ENCODE measurements at places on chromosomes 5 and 9.

DNA sequence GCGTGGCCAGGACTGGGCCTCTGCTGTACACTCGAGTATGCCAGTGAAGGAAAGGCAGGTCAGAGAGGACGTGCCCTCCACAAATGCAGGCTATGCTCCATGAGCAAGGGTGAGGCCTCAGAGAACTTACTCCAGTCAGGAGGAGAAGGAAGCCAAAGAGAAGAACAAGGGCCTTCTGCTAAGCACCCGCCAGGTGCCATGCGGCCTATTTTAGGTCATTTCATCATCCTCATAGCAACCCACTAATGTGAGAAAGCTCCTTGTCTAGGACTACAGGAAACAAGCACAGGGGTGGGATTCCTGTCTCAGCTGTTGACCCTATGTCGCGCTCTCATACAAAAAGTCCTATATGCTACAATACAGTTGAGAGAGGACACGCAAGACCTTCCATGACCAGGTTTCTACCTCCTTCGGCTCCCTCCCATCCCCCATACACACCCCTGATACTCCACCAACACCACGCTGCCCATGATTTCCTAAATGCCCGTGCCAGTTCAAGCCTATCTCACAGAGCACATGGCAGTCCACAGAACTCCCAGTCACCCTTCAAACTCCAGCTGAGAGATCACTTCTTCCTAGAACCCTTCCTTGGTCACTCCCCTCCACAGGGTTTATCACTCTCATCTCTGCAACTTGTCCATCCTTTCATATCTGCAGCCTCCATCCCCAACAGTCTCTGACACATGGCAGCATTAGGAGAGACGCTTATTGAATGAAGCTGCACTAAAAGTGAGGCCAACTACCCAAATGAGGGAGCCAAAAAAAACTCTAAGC, 26.8 kb downstream of the PSMB7 start:
- DNase-seq, result no peak

GRCh38 chr9:23342291-23342690, 483.7 kb downstream of the ELAVL2 start:
- DNase-seq, result no peak

DNA sequence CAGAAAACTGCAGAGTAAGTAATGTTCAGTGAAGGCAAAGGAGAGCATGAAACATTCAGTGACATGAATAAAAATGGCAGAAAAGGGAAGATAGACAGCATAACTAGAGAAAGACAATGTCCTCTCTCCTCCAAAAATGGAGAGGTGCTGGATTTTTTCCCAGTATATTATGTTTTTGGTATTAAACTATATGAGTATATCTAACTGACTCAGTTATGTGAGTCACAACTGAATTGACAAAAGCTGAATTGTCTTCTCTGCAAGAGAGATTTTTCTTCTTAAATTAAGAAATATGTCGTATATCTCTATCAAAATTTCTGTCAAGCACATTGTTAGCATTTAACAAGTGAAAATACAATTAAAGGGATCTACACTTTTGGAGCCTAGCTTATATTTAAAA, 375.1 kb downstream of the CHSY3 start:
- no peak for DNase-seq

GRCh38 chr5:150648294-150649107, 8.0 kb downstream of the SYNPO start:
- no peak for DNase-seq

GRCh38 chr5:140186267-140186671, 11.3 kb downstream of the CYSTM1 start:
- DNase-seq, result no peak

- no peak for DNase-seq
Observed at GRCh38 chr5:137035480-137035878, 463.6 kb downstream of the SPOCK1 start.

GRCh38 chr9:86629530-86629929, 275.3 kb upstream of the TUT7 start:
- DNase-seq, result no peak

DNA sequence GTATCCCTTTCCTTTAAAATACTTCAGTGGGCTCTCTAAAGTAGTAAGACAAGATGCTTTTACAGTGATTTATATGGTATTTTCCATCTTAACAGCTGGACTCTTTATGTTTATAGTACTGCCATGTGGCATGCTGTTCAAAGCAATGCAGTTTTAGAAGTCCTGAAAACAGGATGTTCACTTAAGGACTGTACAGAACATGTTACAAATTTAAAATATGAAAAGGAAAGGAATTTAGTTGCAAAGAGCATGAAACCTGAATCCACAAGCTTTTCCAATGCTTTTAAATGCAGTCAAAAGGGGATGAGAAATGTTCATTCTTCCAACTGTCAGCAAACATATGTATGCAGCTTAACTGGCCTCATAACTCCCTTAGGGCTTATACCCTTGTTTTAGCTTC, 580.2 kb downstream of the EFNA5 start:
- no peak for DNase-seq

- no peak for DNase-seq
Observed at GRCh38 chr5:97044052-97044451, 98.4 kb downstream of the LIX1 start.

DNA sequence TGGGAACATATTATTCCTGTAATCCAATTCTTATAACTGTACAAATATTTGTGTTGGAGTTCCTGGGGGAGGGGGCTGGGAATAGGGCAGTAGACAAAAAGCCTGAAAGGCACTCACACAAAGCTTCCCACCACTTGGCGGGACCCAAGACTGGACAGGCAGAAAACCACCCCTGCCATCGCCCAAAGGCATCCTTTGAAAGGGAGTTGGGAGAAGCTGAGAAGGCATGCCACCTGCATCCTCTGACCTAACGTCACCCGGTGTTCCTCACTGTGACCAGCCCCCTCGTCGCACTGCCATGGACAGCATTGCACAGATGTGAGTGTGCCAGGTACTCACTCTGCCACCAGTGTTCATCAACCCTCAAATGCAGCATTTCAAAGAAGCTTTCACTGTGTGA, 80.6 kb upstream of the SMIM23 start:
- no peak for DNase-seq

- no peak for DNase-seq
Observed at GRCh38 chr9:93823245-93824072, 131.7 kb downstream of the BARX1 start.

GRCh38 chr5:133179405-133179804, 127.6 kb downstream of the HSPA4 start:
- no peak for DNase-seq

DNA sequence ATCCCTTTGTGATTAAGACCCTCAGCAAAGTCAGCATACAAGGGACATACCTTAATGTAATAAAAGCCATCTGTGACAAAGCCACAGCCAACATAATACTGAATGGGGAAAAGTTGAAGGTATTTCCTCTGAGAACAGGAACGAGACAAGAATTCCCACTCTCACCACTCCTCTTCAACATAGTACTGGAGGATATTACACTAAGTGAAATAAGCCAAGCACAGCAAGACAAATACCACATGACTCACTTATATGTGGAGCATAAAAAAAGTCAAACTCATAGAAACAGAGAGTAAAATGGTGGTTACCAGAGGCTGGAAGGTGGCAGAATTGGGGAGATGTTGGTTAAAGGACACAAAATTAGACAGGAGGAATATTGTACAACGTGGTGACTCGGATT, 118.1 kb upstream of the NFIL3 start:
- no peak for DNase-seq

DNA sequence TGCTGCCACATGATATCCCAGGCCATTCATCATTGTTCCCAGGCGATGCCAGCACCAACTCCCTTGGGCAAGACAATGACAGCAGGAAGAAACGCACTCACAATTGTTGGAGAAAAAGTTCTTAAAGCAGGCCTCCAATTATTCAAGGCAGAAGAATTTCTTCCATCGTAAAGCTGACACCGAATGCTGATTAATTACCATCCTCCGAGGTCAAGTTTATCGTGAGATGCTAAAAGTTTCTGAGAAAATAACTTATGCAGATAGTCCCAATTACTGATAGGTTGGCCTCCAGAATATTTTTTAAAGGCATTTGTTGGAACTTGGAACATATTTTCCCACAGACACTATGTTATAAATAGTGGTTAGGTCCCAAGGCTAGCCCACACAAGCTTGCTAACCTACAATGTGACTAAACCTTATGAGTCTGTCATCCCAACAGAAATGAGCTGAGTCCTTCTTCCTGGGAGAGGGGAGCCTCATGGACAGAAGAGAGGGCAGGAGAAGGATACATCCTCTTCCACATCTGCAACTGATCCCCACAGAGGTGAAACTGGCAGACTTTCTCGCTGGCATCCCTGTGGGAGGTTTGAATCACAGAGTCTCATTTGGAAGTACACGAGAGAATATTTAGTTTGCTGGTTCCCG, 202.4 kb upstream of the TBC1D2 start:
- DNase-seq, result no peak

DNA sequence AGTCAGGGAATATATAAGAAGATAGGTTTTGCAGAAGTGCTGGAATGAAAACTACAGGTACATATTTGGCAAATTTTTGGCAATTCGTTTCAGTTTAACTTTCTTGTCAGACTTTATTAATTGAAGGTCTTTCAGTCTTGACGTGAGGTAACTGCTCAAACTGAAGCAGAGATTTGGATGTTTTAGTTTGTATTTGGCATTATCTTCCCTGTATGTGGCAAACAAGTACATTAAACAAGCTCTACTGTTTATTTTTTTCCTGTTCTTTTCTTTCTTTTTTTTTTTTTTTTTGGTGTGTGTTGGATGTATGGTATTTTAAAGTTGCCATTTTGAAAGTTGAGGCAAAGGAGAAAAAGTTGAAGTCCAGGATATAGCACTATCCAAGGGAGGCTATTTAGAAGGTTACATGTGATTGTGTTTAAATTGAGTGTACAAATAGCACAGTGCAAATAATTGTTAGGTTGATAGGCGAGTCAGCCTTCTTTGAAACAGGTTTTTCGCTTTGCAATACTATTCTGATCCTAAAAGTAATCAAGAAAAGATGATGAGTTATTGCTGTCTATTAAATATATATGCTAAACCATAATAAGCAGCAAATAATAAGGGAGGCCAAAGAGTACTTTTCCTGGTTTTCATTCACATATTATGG, 2.2 kb downstream of the PBX3 start:
- no peak for DNase-seq

- no peak for DNase-seq
Observed at GRCh38 chr9:10613419-10613818, 617 bp upstream of the PTPRD start.

DNA sequence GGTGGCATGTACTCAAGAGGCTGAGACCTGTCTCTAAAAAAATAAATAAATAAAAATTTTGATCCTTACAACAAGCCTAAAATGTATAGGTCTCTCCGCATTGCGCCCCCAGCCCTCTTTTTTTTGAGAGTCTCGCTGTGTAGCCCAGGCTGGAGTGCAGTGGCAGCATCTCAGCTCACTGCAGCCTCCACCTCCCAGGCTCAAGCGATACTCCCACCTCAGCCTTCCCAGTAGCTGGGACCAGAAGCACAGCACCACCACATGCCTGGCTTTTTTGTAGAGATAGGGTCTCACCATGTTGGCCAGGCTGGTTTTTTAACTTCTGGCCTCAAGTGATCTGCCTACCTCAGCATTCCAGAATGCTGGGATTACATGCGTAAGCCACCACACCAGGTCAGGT, 2.2 kb upstream of the GARIN3 start:
- DNase-seq, result no peak

DNA sequence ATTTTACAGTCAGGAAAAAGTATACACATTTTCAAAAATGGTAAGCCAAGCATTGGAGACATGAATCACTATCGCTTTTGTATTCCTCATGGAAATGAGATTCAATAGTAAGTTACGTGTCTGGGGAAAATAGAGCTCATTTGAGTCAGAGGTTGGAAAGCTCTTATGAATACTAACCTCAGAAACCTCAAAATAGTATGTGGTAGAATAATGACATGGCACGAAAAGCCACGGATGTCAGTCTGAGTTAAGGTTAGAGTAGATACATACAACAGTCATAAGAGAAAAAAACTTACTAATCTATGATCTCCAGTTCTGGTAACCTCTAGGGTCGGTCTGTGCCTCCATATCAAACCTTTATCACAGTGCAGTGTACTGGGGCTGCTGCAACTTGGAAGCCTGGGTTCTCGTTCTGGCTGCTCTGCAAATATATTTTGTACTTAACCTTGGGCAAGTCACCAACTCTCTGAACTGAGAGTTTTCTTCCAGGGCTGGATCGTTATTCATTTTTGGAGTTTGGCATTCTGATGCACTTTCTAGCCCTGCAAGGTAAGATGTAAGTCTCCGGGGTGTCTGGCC, 31.8 kb downstream of the MAP1B start:
- no peak for DNase-seq

DNA sequence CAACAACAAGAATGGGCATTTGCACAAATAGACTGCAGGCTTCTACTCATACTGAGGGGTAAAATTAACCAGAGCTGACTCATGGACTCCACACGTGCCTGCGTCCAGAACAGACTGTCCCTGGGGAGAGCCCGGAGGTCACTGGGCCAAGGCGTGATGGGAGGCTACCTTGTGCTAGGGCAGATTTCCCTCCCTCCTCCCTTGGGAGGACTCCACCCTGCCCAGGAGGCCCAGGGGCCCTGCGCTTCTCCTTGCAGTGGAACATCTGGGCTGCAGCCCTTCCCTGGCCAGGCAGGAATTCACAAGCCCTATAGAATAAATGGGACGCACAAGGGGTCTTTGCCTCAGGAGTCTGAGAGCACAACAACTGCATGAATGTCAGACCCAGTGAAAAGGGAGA, 35.6 kb downstream of the IRX2 start:
- DNase-seq, result no peak

DNA sequence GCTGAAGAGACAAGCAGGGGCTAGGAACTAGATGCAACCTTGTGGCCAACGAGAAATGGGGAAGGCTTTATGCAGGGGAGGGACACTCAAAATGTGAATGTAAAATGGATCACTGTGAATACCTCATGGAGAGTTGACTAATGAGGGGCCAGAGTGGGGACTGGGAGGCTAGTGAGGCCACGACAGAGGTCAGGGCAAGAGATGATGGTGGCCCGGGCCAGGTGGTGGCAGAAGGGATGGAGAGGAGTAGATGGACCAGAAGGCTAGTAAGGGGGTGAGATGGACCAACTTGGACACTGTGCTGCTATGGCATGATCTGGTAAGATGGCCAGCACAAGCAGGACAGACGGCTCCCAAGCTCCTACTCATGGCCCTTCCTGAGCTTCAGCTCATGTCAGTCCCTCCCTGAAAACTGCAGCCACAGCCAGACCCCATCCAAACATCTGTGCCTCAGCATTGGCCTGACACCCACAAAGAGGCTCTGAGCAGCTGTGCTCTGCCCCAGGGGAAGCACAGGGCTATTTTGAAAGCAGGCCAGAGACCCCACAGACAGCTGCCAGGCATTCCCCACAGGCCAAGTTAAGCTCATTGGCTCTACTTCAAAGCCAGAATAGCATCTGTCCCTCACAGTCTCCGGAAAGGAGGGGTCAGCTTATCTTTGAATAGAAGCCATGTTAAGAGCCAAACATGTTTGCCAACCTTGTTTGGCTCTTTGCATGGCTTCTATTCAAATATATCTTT, 22.1 kb downstream of the P4HA2 start:
- DNase-seq, result no peak

DNA sequence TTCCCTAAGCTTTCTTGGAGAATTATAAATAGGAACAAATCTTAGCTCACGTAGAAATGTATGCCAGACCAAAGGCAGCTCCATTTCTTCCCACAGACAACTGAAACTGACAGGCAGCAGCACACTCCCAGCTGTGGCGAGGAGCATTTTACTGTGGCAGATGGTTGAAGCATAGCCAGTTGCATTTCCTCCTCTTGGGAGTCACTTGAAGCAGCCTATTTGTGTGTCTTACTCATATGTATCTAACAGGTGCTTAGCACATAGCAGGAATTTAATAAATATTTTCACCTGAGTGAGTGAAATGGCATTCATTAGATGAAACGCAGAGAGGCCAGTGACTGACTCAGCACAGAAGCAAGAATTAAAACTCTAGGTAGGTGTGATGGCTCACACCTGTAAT, 12.3 kb upstream of the MTMR12 start:
- DNase-seq, result no peak

- peak; percentile 15 for DNase-seq
Observed at GRCh38 chr5:6827526-6828219, 114.4 kb downstream of the TENT4A start.
